Cardiac septum (tissue), 1 donor: ENCODE measurements at places on chromosomes 7 and 10. TPM values are rescaled to one million over a fixed set of nuclear protein-coding genes. Genes with fewer than 3 reads are reported as not detected.
A peak's percentile ranks its signal among the peaks of the same experiment; 100 is the strongest.

GRCh38 chr7:17521437-17521836 is 223.0 kb downstream of the AHR start:
- no peak for DNase-seq

- DNase-seq = no peak
Measured at GRCh38 chr10:51716981-51717380, 17.6 kb upstream of the CSTF2T start.

Gene BEND7
- 14.0 TPM for total RNA-seq

- no peak for DNase-seq
Measured at GRCh38 chr7:75534727-75535307, 42.7 kb downstream of the SPDYE5 start.

GRCh38 chr7:2175514-2175913 is 57.2 kb downstream of the MAD1L1 start:
- DNase-seq = peak; percentile 75

- DNase-seq = peak; percentile 62
Measured at GRCh38 chr10:47406548-47406869, 22.4 kb upstream of the ZNF488 start.

- DNase-seq = no peak
Measured at GRCh38 chr7:151226560-151226874, 488 bp downstream of the ABCF2 start.

Gene GDI2
- total RNA-seq = 107 TPM

Gene PRKAR2B
- total RNA-seq = 37.7 TPM
